ENCODE measurements at places on chromosomes 7 and 10. TPM values are rescaled to one million over a fixed set of nuclear protein-coding genes. Genes with fewer than 3 reads are reported as not detected.

- no peak for DNase-seq
Measured at GRCh38 chr7:16210171-16210570, 211.2 kb downstream of the CRPPA start.

The SHOC2 gene
- 62.3 TPM for total RNA-seq

The TMEM120A gene
- 43.4 TPM for total RNA-seq

GRCh38 chr10:44958898-44959246, 730 bp upstream of the RASSF4 start:
- no peak for DNase-seq

- DNase-seq = no peak
Measured at GRCh38 chr7:71015252-71015900, 116.6 kb upstream of the GALNT17 start.

DNA sequence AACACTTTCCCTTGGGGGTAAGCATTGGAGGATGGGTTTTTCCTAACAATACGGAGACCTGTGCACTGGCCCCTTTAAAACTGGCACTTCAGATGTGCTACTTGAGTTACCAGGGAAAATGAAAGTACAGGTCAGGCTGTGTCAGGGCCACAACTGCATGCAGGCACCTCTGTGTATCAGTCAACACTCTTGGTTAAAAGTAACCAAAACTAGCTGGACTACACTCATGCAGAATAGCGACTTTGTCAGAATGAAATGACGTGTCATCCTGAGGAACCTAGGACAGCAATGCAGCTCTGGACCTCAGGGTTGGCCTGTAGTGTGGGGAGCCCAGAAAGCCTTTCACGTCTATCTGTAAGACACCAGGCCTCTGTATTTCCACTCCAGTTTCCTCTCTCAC, 33.8 kb upstream of the SMKR1 start:
- no peak for DNase-seq

GRCh38 chr7:37040330-37040729, 316.0 kb upstream of the AOAH start:
- no peak for DNase-seq

The KIF5B gene
- total RNA-seq = 227 TPM

The PTPN20 gene
- 1.1 TPM for total RNA-seq

The JCAD gene
- total RNA-seq = 74.7 TPM

DNA sequence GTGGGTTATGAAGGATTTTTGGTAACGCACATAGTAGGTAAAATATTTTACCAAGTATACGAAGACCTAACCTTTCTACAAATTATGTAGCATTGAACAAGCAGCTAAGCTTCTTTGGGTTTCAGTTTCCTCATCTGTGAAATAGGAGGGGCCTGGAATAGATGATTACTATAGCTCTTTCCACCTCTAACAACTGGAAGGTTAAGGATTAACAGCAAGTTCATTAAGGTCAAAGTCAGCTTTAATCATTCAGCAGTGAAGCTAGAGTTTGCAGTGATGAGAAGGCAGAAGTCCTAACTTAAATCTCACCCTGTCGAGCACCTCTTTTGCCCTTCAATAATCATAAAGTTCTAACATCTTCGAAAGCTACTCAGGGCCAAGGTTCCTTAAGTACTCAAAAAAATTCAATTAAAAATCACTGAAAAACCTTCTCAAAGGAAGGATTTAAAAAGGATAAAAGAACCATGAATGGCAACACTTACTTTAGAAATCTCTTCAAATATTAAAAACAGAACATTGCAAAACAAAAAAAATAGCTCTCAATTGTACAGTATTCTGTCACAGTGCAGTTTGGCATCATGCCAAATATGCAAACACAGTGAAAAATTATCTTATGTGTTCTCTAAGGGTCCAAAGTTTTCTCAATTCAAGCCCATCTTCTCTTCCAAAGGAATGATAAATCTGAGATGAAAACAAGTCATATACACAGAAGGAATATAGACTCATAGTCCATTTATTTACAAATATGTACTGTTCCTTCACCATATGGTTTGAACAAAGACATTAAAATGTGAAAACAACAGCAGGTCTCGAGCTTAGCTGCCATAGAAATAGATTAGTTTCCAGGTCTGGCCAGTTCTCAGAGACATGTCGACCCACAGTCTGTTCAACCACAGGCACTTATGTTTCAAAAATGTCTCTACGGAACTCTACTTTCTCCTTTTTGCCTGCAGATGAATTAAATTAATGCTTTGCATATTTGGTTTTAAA, 152.0 kb upstream of the SLC13A1 start:
- DNase-seq = peak; percentile 8

Measured in dermis blood vessel endothelial cell (primary cell).